ENCODE measurements at places on chromosomes 7 and 10.

- DNase-seq: no peak
Observed at GRCh38 chr7:86664486-86664885, 20.8 kb downstream of the GRM3 start.

GRCh38 chr10:70956029-70956759, 67.8 kb upstream of the PCBD1 start:
- DNase-seq: no peak

- no peak for DNase-seq
Observed at GRCh38 chr7:157766098-157766497, 429.3 kb downstream of the DNAJB6 start.

GRCh38 chr10:132333386-132333785, 1.4 kb downstream of the LRRC27 start:
- no peak for DNase-seq

DNA sequence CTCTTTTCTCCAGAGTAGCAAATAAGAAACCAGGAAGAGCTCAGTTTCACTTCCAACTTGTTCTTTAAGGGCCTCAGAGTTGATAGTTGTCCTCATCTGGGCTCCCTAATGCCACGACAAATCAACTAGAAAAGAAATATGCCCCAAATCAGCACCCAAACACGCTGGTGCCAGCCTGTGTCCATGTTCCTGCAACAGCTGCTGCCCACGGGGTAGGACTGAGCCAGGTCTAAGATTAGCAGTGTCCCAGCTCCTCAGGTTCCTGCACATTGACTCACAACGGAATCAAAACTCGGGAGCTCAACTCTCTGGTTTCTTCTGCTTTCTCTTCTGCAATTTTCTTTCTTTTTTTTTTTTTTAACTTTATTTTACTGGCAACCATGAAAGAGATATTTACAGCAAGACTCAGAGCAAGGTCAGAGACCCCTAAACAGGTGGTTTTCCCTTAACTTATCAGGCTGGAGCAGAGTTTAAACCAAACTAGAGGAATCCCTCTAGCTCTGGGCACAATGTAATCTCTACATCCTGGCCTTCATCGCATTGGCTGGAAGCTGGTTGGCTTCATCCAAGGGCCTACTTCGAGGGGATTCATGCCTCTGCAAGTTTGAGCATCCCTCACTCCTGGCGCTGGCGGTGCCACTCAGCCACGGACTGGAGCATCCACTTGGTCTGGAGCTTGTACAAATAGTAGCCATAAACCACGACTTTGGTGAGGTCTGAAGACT, 126.1 kb downstream of the PFKFB3 start:
- no peak for DNase-seq
